ENCODE measurements at places on chromosomes 6 and 20. TPM values are rescaled to one million over a fixed set of nuclear protein-coding genes. Genes with fewer than 3 reads are reported as not detected.
A peak's percentile ranks its signal among the peaks of the same experiment; 100 is the strongest.

GRCh38 chr20:38426006-38426897, 8.9 kb downstream of the SNHG17 start:
- peaks cover 99% of the 10 kb centered on the region for H3K36me3 ChIP-seq
- no peak overlapping the region for H3K4me3 ChIP-seq
- no peak overlapping the region for H3K27ac ChIP-seq
- no peak for DNase-seq
- H3K27me3 ChIP-seq: no peaks in the 10 kb centered on the region

DNA sequence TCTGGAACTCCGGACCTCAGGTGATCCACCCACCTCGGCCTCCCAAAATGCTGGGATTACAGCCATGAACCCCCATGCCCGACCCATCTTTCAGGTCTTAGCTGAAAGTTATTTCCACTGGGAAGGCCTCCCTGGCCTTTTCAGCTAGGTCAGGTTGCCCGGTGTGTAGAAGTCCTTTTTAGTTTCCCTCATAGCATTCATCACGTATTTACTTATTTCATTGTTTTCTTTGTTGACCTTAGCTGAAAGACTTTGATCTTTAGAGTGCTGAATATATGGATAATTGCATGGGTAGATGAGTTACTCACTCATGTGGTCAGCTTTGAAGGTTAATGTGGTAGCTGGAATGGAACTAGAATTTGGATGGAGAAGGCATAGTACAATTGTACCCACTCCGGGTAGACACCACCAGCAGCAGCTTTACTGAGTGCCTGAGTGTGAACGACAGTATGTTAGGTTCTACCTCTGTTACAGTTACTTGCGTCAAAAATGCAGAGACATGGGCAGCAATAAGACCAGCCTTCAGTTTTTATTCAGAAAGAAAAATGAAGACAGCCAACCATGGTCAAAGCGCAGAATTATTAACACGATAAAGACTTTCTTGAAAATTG, 9.1 kb downstream of the KIZ start:
- H3K4me1 ChIP-seq: no peaks in the 10 kb centered on the region
- no peak overlapping the region for H3K4me3 ChIP-seq
- H3K27ac ChIP-seq: no peak overlapping the region
- H3K36me3 ChIP-seq: peaks cover 60% of the 10 kb centered on the region
- DNase-seq: no peak
- no peaks in the 10 kb centered on the region for H3K27me3 ChIP-seq

Gene FRMD1
- 14.4 TPM for total RNA-seq

- no peaks in the 10 kb centered on the region for H3K4me1 ChIP-seq
- H3K36me3 ChIP-seq: no peaks in the 10 kb centered on the region
- DNase-seq: no peak
- H3K27me3 ChIP-seq: no peaks in the 10 kb centered on the region
Measured at GRCh38 chr6:66931787-66932186, 1224.8 kb upstream of the EYS start.

DNA sequence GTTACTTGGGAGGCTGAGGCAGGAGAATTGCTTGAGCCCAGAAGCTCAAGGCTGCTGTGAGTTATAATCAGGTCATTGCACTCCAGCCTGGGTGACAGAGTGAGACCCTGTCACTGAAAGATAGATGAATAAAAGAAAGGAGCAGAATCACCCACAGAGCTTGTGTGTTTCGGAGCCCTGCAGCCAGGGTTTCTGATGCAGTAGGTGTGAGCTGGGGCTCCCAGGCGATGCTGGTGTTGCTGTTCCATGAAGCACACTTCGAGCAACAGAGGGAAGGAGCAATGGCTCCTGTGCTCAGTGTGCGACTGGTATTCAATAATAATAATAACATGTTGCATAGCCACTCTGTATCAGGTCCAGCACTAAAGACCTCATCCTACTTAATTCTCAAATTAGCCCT, 197.5 kb upstream of the CST7 start:
- DNase-seq: no peak
- H3K27me3 ChIP-seq: no peaks in the 10 kb centered on the region
- H3K27ac ChIP-seq: no peak overlapping the region
- H3K36me3 ChIP-seq: no peaks in the 10 kb centered on the region
- no peaks in the 10 kb centered on the region for H3K4me1 ChIP-seq

- no peaks in the 10 kb centered on the region for H3K27me3 ChIP-seq
- no peak for DNase-seq
- H3K27ac ChIP-seq: no peak overlapping the region
- H3K4me1 ChIP-seq: no peaks in the 10 kb centered on the region
- no peak overlapping the region for H3K4me3 ChIP-seq
Measured at GRCh38 chr6:129186988-129187387, 304.1 kb downstream of the LAMA2 start.

- H3K4me3 ChIP-seq: no peak overlapping the region
- H3K4me1 ChIP-seq: no peaks in the 10 kb centered on the region
- no peak for DNase-seq
- no peaks in the 10 kb centered on the region for H3K27me3 ChIP-seq
- H3K27ac ChIP-seq: no peak overlapping the region
Measured at GRCh38 chr6:134398453-134398852, 80.5 kb upstream of the SGK1 start.

DNA sequence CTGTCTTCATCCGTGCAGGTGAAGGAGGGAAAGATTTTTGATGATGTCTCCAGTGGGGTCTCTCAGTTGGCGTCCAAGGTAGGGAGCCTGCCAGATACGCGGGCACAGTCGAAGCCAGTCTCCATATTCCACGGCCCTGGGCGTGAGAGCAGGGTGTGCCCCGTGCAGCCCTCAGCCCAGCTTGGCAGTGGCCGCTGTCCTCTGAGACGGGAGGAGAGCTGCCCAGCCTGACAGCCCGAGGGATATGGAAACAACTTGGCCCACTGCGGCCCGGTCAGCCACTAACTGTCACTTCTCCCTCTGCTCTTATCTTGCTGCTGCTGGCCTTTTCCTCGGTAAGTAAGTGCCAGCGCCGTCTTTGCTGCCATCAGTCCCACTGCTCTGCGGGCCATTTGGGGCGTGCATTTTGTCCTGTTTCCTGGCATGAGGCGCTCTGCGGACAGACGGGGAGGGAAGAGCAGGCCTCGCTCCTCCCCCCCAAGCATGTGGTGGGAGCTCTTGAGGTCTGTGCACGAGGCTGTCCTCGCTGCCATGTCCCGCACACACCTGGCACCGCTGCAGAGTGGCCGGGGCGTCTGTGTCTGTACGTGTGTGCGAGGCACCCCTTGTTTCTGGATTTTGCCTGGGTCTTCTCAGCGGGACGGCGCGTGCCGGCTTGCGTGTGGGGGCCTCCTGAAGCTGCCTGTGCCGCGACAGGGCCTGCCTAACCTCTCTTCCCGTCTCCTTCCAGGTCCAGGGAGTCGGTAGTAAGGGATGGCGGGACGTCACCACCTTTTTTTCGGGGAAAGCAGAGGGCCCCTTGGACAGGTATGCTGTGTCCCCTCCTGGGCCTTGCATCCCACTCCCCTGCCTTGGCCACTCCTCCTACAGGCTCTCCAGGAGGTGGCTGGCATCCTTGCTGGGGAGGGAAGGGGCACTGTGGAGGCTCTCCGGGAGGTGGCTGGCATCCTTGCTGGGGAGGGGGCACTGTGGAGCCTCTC, 7.1 kb upstream of the COL20A1 start:
- H3K27ac ChIP-seq: no peak overlapping the region
- no peaks in the 10 kb centered on the region for H3K27me3 ChIP-seq
- H3K36me3 ChIP-seq: peaks cover 4% of the 10 kb centered on the region
- H3K4me1 ChIP-seq: no peaks in the 10 kb centered on the region

- no peak overlapping the region for H3K4me3 ChIP-seq
- H3K36me3 ChIP-seq: no peaks in the 10 kb centered on the region
- peaks cover 13% of the 10 kb centered on the region for H3K4me1 ChIP-seq
- no peak for DNase-seq
Measured at GRCh38 chr20:6533761-6534479, 233.6 kb upstream of the BMP2 start.

DNA sequence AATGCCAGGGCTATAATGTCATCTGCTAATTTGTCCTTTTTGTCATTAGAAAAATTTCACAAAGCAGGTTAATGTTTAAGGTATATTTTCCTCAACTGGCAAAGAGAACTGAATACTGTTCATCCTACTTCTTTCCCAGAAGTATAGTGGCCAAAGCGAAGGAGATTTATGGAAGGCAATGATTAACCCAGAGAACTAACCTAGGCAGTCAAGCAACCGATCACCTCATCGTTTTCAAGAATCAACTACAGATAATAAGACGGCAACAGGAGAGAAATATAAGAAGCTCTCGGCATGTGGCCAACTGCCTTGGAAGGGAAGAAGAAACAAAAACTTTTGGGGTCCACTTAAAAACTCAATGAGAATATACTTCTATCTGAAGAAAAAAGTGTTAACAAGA, 38.2 kb downstream of the REV3L start:
- H3K4me1 ChIP-seq: no peaks in the 10 kb centered on the region

Gene HLA-DMA
- 28.8 TPM for total RNA-seq

DNA sequence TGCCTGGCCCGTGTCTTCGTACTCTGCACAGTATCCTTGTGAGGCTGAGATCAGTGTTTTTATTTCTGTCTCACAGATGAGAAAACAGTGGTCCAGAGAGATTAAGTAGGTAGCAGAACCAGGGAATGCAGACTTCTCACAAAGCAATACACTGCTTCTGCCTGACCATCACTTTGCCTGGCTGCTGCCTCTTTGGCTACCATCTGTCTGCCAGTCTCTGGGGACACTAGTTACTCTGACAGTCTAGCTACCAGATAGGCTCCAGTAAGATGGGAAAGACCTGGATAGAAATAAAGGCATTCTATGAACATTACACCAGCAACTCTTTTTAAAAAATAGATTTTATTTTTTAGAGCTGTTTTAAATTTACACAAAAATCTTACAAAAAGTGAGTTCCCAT, 96.9 kb downstream of the PHACTR3 start:
- H3K27me3 ChIP-seq: no peaks in the 10 kb centered on the region
- H3K27ac ChIP-seq: no peak overlapping the region
- H3K36me3 ChIP-seq: no peaks in the 10 kb centered on the region
- H3K4me1 ChIP-seq: no peaks in the 10 kb centered on the region
- DNase-seq: no peak
- no peak overlapping the region for H3K4me3 ChIP-seq

Gene YIPF3
- total RNA-seq: 105 TPM

Gene PPP1R3G
- total RNA-seq: 5.1 TPM

- no peak overlapping the region for H3K27ac ChIP-seq
- no peaks in the 10 kb centered on the region for H3K27me3 ChIP-seq
- H3K36me3 ChIP-seq: no peaks in the 10 kb centered on the region
Measured at GRCh38 chr20:24648919-24649318, 179.5 kb downstream of the SYNDIG1 start.

Gene ERVFRD-1
- total RNA-seq: 0.42 TPM

DNA sequence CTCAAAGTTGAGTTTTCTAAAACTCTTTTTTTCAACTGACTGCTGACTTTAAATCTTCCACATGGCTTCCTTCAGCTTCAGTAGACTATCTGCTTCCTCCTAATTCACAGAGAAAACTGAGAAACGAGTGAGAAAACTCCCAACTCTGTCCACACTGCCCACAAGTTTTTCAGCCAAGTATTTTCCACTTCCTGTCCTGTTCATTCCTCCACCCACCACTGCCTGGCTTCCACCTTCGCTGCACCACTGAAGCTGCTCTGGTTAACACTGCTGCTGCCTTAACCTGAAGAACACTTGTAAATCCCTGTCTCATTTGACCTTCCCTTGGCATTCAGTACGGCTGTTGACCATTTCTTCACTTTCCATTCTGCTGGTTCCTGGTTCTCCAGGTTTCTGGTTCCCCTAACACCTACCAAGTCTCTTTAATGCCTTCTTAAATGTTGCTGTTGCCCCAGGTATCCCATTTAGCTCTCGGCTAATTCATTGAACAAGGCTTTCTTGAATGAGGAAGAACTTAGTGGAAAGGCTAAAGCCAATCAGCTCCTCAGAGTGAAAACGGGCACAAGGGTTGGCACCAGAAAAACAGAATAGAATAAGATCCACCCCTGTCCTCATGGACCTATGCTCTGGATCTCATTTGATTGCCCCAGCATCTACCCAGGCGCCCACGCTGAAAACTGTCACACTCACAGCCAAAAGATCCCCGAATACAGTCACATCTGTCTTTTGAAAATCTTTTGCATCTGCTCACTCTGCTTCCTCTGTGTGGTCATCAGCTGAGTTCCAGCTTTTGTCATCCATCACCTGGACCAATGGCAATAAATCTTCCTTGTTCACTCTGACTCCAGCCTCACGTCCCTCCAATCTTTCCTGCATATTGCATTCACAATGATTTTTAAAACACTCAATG, 104.4 kb upstream of the TAB2 start:
- no peaks in the 10 kb centered on the region for H3K4me1 ChIP-seq
- no peaks in the 10 kb centered on the region for H3K27me3 ChIP-seq
- no peaks in the 10 kb centered on the region for H3K36me3 ChIP-seq
- peak overlapping the region; percentile 78 for H3K27ac ChIP-seq
- DNase-seq: no peak

Gene PAX1
- total RNA-seq: not detected

DNA sequence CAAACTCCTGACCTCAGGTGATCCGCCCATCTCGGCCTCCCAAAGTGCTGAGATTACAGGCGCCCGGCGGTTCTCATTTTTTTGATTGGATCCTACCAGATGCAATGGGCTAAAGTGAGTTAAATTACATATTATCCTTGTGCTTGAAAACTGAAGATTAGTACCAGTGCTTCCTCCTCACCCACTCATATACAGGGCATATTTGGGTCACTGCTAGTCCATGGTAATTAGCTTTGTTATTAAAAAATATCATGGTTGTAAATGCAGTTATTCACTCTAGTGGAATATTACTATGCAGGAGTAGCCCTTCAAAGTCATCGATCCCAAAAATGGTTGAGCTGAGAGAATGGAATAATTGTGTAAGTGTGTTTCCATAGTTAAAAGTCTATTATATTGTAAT, 26.5 kb downstream of the ZNF292 start:
- no peak overlapping the region for H3K4me3 ChIP-seq
- H3K27ac ChIP-seq: no peak overlapping the region
- H3K36me3 ChIP-seq: peaks cover 15% of the 10 kb centered on the region
- no peaks in the 10 kb centered on the region for H3K27me3 ChIP-seq
- no peak for DNase-seq

GRCh38 chr6:121608270-121608669, 172.8 kb downstream of the GJA1 start:
- H3K36me3 ChIP-seq: no peaks in the 10 kb centered on the region
- H3K4me1 ChIP-seq: no peaks in the 10 kb centered on the region
- H3K27ac ChIP-seq: no peak overlapping the region
- DNase-seq: no peak

Gene CD24
- 5.9 TPM for total RNA-seq

Gene HCRTR2
- not detected for total RNA-seq

DNA sequence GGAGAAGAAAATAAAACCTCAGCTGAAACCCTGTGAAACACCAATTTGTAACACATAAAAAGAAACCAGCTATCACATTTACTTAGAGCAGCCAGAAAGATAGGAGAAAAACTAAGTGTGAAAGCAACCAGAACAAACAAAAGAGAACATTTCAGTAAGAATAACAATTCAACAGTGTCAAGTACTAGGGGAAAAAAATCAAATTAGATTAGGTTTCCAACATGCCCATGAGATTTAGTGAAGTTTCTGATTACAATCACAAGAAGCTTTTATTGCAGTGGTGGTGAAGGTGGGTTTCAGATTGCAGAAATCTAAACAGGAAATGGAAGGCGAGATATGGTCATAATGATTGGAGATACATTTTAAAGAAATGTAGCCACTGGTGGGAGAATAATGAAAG, 22.1 kb upstream of the TRDN start:
- H3K27me3 ChIP-seq: no peaks in the 10 kb centered on the region
- H3K4me1 ChIP-seq: no peaks in the 10 kb centered on the region
- no peaks in the 10 kb centered on the region for H3K36me3 ChIP-seq
- no peak for DNase-seq
- no peak overlapping the region for H3K27ac ChIP-seq

- H3K27me3 ChIP-seq: no peaks in the 10 kb centered on the region
- no peak overlapping the region for H3K4me3 ChIP-seq
- no peaks in the 10 kb centered on the region for H3K36me3 ChIP-seq
- peaks cover 13% of the 10 kb centered on the region for H3K4me1 ChIP-seq
Measured at GRCh38 chr6:140438346-140438735, 1063.9 kb upstream of the CITED2 start.
